ENCODE measurements at places on chromosomes 5 and 9. TPM values are rescaled to one million over a fixed set of nuclear protein-coding genes. Genes with fewer than 3 reads are reported as not detected.

DNA sequence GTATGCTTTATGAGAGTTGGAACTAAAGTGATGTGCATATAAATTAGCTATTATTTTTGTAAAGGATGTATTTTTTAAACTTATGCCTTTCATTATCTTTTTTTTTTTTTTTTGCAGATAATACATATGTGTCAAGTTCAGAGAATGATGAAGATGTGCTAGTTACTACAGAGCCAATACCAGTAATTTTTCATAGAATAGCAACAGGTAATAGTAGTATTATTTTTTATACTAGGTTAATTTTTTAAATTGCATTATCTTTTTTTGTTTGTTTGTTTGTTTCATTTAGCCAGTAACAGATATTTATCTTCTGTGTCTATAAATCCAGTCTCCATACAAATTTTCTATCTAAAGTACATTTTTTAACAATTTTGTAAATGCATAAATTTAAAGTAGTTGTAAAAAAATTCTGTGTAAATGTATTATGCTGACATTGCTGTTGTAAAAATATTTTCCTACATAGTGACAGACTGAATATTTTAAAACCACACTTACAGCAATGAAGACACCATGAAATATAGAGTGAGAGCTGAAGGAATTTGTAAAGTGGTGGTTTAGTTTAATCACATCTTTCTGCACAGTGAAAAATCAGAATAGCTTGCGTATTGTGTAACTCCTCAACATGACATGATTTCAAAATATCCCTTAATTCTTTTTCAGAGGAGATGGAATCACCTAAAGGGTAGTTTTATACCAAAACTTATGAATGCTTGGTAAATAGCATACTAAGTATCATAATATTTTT, 93.3 kb downstream of the PARP8 start:
- DNase-seq: peak; percentile 46

GRCh38 chr5:111144352-111144930, 52.3 kb downstream of the WDR36 start:
- peak; percentile 26 for DNase-seq

Gene TAF11L11
- total RNA-seq: not detected

Gene JAKMIP2
- 1.3 TPM for total RNA-seq

Gene ADGRD2
- total RNA-seq: not detected

Measured in fibroblast of lung (primary cell).